Omental fat pad (tissue), 4 donors: ENCODE measurements at places on chromosomes 7 and 10. TPM values are rescaled to one million over a fixed set of nuclear protein-coding genes. Genes with fewer than 3 reads are reported as not detected.

- no peak for DNase-seq
Measured at GRCh38 chr10:133214468-133215410, 15.3 kb upstream of the UTF1 start.

GRCh38 chr7:87414794-87415188 is 60.7 kb downstream of the ABCB4 start:
- no peak for DNase-seq

- DNase-seq, result no peak
Measured at GRCh38 chr10:36256948-36257356, 614.9 kb upstream of the FZD8 start.

- DNase-seq, result no peak
Measured at GRCh38 chr10:34670081-34670480, 145.0 kb downstream of the PARD3 start.

DNA sequence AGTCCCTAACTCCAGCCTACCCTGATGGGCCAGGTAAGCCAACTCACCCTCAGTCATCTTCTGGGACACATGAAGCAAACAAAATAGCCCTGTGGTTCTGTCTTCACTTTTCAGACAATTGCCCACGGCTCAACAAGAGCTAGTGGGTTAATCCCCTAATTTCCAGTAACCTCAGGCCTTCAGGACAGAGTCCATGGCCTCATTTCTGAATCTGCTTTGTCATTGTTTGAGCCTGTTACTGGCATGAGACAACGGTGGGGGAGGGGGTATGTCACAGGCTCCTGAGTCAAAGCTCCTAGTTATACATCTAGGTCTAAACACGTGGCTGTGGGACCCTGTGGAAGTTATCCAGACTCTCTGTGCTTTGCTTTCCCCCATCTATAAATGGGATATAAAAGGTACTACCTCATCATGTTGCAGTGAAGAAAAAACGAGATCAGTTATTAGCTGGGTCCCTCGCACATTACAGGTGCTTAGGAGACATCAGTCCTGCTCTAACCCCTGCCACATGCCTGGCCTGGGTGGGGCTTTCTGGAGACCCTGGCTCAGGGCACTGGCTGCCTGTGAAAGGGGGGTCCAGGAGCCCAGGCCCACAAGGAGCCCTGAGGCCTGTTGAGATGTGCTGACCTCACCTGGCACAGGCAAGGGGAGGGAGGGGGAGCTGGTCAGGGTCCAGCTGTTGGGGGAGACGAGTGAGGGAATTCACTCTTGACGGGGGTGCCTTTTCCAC is 16.5 kb downstream of the MAT1A start:
- no peak for DNase-seq

DNA sequence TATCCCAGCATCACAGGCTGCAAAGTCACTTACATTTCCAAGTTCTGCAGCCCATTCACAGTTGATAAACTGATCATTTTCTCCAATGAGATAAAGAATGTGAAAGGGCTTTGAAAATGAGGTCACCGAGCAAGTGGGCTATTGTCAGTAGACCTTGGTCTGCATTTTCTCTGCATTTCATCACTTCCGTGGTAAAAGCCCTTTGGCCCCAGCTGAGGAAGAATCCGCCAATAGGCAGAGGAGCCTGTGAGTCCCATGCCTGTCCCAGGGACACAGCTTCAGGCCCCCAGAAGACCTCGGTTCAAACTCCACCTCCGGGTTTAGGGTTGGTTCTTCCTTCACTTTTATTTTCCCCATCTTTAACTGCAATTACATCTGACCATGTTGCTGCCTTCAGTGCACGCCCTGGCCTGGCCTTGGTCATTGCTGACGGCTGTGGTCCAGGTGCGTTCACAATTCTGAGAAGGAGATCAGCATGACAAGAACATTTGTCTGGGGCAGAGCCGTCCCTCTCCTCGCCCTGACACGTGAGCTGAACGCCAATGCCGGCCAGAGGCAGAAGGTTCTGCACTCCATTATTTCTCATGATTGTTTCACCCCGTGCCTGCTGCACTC is 292.5 kb downstream of the TCERG1L start:
- no peak for DNase-seq

UCN3 gene
- not detected for total RNA-seq

TAS2R3 gene
- total RNA-seq, result 3.0 TPM

PRTFDC1 gene
- 1.8 TPM for total RNA-seq

FAM25G gene
- total RNA-seq, result not detected

CDHR3 gene
- 9.8 TPM for total RNA-seq
